Stimulated activated CD4-positive, alpha-beta T cell treated with anti-CD3 and anti-CD28 coated beads, Interleukin-15, amount 100 ng/mL, for 48 hours (primary cell): ENCODE measurements at places on chromosomes 3 and 15.

- no peak for DNase-seq
Measured at GRCh38 chr3:107826727-107827126, 264.1 kb downstream of the CD47 start.

GRCh38 chr3:149019580-149019979 lies 28.2 kb downstream of the GYG1 start:
- no peak for DNase-seq

GRCh38 chr3:42490243-42490642 lies 12.2 kb upstream of the VIPR1 start:
- DNase-seq = no peak

- DNase-seq = no peak
Measured at GRCh38 chr3:1288805-1289494, 196.1 kb downstream of the CNTN6 start.

- no peak for DNase-seq
Measured at GRCh38 chr3:50617096-50617791, at the start of gene MAPKAPK3. Gene MAPKAPK3, plus strand, starts transcription at chr3:50617151. Its CDS starts 415 bp downstream, at chr3:50617566.

- no peak for DNase-seq
Measured at GRCh38 chr3:113885050-113885449, 46.5 kb downstream of the GRAMD1C start.

GRCh38 chr3:33071181-33071580 lies 25.8 kb downstream of the GLB1 start:
- no peak for DNase-seq

DNA sequence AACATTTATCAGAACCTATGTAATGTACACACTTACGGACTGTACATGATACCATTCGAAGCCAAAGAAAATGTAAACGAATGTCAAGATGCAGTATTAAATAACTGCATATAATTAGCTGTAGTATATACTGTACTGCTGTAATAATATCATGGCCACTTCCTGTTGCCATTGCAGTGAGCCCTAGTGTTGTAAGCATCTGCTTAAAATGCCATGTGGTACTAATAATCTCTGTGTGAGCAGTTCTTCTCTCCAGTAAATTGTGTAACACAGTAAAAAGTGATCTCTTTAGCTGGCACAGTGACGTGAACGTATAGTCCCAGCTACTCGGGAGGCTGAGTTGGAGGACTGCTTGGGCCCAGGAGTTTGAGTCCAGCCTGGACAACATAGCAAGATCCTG lies 8.6 kb downstream of the SPG11 start:
- DNase-seq = no peak

DNA sequence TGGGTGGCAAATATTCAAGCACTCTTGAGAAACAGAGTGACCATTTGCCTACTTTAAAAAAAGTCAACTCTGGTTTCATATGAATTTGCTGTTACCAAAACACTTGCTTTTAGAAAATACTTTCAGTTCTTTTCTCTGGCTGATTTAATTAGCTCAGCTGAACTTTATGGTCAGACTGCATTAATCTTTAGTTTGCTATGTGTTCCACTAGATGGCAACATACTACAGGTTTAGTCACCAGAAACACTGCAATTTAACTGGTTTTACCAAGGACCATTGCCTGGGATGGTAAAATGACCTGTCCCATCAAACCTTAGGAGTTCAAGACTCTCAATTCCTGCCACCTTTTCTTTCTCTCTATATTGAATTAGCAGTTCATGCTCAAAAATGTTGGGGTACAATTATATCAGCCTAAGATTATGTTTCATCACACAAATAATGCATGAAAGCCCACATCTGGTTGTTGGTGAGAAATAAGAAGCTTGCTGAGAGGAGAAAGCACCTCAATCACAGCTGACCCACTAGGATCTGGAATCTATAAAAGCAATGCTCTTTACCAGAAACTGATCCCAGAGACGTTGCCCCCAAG lies 14.2 kb downstream of the EIF4E3 start:
- DNase-seq = no peak

- no peak for DNase-seq
Measured at GRCh38 chr15:48592221-48592731, 53.2 kb downstream of the FBN1 start.

GRCh38 chr3:111702996-111703985 lies 108.1 kb upstream of the ZBED2 start:
- DNase-seq = no peak

- no peak for DNase-seq
Measured at GRCh38 chr3:53775018-53775417, 71.2 kb downstream of the CHDH start.

GRCh38 chr15:99087405-99087943 lies 17.4 kb upstream of the SYNM start:
- no peak for DNase-seq

GRCh38 chr3:155369244-155369643 lies 75.8 kb upstream of the STRIT1 start:
- DNase-seq = no peak

DNA sequence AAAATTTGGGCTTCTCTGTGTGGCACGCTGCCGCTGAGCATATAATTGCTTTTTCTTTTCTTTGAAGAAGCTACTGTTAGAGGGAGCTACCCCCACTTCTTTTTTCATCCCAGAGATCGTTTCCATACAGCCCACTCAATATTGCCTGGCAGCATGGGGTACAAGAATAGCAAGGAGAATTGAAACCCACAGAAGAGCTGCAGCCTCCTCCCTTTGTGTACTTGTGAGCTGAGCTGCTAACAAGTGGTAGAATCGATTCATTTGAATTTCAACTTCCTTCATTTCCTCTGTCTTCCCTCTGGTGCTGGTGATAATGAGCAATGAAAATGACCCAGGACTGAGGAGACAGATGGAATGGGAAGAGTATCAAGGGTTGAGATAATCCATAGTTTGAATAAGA lies 64.9 kb downstream of the LRRC3B start:
- DNase-seq = no peak
